ENCODE measurements at places on chromosomes 2 and 18.

GRCh38 chr2:134314681-134315368, 61.0 kb downstream of the MGAT5 start:
- DNase-seq: no peak
- H3K36me3 ChIP-seq: peaks cover 6% of the 10 kb centered on the region
- H3K27ac ChIP-seq: no peak overlapping the region
- H3K27me3 ChIP-seq: no peaks in the 10 kb centered on the region
- no peak overlapping the region for H3K4me3 ChIP-seq

DNA sequence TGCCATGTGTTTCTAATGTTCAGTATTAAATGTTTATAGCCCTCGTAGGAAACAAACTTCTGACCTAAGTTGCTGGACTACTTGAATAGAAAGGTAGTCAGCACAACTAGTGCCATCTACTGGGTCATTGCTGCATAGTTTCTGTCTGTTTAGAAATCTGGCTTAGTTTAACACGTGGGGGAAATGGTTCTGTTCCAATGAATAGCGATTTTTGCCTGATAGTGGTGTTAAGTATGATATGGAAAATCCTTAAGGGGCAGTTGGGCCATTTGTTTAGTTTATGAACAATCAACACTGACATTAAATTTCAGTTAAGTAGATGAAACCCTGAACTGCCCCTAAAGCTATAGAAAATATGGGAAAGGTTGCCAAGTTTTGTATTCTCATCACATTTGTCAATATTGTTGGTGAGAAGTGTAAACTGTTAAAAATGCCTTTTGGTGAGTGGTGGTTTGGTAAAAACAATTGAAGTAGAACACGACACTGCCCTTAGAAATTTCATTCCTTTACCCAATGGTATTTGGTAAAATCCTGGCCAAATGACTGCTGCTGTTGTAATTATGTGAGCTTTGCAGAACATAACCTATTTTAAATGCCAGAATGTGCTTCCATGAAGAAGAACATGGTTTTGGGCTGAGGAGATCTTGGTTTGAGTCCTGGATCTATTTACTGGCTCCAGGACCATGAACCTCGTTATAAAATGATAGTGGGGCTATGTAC, 13.2 kb downstream of the NABP1 start:
- H3K4me1 ChIP-seq: peaks cover 45% of the 10 kb centered on the region
- H3K27ac ChIP-seq: peak overlapping the region; percentile 8
- no peaks in the 10 kb centered on the region for H3K27me3 ChIP-seq
- H3K4me3 ChIP-seq: no peak overlapping the region
- peaks cover 3% of the 10 kb centered on the region for H3K36me3 ChIP-seq
- DNase-seq: no peak

DNA sequence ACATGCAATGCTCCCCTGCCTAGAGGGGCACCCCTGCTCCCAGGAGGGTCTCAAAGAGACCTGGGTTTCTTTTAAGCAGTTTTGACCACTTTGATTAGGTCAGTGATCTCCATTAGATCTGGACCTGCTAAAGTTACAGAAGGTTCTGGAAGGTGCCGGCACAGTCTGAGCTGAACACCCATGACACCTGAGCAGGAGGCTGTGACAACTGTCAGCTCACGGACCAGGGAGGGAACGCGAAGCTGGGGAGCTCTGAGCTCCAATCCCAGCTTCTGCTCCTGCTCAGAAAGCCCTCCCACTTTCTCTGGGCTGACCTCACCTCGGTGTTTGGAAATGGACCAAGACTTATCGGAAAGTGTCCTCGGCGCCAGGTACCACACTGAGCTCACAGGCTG, 113.8 kb downstream of the NFATC1 start:
- no peaks in the 10 kb centered on the region for H3K36me3 ChIP-seq
- peaks cover 6% of the 10 kb centered on the region for H3K27me3 ChIP-seq

DNA sequence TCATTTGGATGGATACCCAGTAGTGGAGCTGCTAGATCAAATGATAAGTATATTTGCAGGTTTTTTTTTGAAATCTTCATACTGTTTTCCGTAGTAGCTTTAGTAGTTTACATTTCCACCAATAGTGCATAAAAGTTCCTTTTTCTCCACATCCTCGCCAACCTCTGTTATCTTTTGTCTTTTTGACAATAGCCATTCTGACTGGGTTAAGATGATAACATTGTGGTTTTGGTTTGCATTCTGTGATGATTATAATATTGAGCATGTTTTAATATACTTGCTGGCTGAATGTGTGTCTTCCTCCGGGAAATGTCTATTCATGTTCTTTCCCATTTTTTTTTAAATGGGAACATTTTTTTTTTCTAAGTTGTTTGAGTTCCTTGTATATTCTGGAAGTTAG, 260.0 kb downstream of the GULP1 start:
- H3K27me3 ChIP-seq: no peaks in the 10 kb centered on the region
- no peak overlapping the region for H3K27ac ChIP-seq
- H3K36me3 ChIP-seq: no peaks in the 10 kb centered on the region
- no peak overlapping the region for H3K4me3 ChIP-seq

DNA sequence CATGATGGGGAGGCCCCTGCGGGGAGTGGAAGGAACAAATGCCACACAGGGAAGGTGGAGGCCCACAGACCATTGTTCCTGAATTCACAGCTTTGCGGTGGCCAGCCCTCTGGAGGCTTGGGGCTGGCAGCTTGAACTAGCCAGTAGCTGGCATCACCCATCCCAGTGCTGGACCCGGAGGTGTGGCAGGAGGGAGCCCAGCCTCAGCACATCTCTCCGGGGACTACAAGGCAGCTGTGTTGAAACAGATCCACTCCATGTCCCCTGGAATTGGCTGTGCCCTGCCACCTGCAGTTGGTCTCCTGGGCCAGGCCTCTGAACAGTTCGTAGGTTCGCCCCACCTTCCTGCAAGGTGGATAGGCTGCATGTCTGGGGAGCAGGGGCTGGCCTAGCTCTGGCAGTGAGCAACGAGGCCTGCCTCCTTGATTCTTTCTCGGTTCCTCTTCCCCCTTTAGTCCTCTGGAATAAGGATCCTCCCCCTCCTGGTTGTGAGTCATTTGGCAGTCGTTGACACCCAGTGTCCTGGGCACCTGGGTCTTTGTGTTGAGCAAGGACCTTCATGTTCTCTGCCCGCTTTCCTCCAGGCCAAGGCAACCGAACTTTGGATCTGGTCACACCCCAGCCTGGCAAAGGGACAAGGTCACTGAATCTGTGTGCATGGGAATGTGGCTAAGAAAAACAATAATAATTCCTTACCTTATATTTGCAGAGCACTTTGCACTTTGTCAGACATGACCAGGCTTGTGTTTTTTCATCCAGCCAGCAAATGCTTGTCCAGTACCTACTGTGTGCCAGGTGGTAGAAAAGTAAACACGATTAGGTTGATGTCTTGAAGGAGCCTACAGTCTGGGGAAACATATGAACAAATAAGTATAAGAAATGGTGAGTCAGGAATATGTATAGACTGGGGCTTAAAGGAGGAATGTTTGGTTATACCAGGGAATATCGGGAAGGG, 55.0 kb upstream of the MCFD2 start:
- H3K4me3 ChIP-seq: no peak overlapping the region
- H3K27me3 ChIP-seq: no peaks in the 10 kb centered on the region
- peak; percentile 52 for DNase-seq
- peaks cover 4% of the 10 kb centered on the region for H3K36me3 ChIP-seq
- H3K27ac ChIP-seq: peak overlapping the region; percentile 74
- H3K4me1 ChIP-seq: peaks cover 43% of the 10 kb centered on the region

DNA sequence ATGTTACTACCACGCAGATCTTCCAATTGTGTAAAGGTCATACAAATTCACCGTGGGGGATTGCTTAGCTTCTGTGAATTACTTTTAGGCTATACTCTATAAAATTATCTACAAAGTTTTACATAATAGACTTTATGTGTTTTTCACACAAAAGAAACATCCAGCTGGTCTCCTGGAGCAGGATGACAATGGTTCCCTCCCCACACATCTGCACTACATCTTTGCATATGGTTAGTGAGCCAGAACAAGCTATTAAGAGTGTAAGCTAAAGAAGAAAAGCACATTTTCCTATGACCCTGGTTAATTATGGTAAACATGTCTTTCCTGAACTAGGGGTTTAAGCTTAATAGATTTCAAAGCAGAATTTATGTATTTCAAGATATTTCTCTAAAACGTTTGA, 295.1 kb downstream of the ASXL3 start:
- no peaks in the 10 kb centered on the region for H3K36me3 ChIP-seq
- H3K27ac ChIP-seq: no peak overlapping the region
- no peak for DNase-seq
- H3K4me1 ChIP-seq: no peaks in the 10 kb centered on the region
- no peak overlapping the region for H3K4me3 ChIP-seq

GRCh38 chr2:28590496-28591301, 94.8 kb downstream of the PLB1 start:
- peaks cover 31% of the 10 kb centered on the region for H3K4me1 ChIP-seq
- DNase-seq: no peak
- H3K36me3 ChIP-seq: no peaks in the 10 kb centered on the region
- no peak overlapping the region for H3K27ac ChIP-seq
- no peak overlapping the region for H3K4me3 ChIP-seq
- no peaks in the 10 kb centered on the region for H3K27me3 ChIP-seq

DNA sequence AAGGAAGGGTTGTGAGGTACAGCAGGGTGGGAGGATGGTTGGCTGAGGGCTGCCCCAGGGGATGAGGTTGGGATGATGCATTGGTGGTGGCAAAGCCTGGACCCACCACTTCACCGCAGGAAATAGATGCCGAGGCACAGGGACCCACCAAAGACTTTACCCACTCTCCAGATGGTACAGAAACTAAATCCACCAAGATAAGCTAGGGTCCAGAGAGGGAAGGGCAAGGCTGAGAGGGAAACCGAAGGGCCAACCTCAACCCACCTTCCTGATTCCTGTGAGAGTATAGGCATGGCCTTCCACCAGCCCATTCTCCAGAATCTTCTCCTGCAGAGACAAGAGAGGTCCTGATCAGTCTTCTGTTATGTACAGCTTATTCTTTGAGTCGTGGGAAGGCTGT, 18.1 kb downstream of the CAPN14 start:
- peaks cover 15% of the 10 kb centered on the region for H3K4me1 ChIP-seq
- no peaks in the 10 kb centered on the region for H3K36me3 ChIP-seq
- no peak for DNase-seq
- H3K27me3 ChIP-seq: no peaks in the 10 kb centered on the region
- no peak overlapping the region for H3K4me3 ChIP-seq
- no peak overlapping the region for H3K27ac ChIP-seq

- peaks cover 7% of the 10 kb centered on the region for H3K4me1 ChIP-seq
- no peak overlapping the region for H3K27ac ChIP-seq
- H3K27me3 ChIP-seq: no peaks in the 10 kb centered on the region
- H3K36me3 ChIP-seq: peaks cover 5% of the 10 kb centered on the region
- peak; percentile 2 for DNase-seq
Measured at GRCh38 chr2:161208527-161209139, 48.4 kb downstream of the TANK start.

- peaks cover 2% of the 10 kb centered on the region for H3K4me1 ChIP-seq
- no peaks in the 10 kb centered on the region for H3K36me3 ChIP-seq
- no peak overlapping the region for H3K4me3 ChIP-seq
Measured at GRCh38 chr2:112026509-112026908, 28.6 kb upstream of the TMEM87B start.

DNA sequence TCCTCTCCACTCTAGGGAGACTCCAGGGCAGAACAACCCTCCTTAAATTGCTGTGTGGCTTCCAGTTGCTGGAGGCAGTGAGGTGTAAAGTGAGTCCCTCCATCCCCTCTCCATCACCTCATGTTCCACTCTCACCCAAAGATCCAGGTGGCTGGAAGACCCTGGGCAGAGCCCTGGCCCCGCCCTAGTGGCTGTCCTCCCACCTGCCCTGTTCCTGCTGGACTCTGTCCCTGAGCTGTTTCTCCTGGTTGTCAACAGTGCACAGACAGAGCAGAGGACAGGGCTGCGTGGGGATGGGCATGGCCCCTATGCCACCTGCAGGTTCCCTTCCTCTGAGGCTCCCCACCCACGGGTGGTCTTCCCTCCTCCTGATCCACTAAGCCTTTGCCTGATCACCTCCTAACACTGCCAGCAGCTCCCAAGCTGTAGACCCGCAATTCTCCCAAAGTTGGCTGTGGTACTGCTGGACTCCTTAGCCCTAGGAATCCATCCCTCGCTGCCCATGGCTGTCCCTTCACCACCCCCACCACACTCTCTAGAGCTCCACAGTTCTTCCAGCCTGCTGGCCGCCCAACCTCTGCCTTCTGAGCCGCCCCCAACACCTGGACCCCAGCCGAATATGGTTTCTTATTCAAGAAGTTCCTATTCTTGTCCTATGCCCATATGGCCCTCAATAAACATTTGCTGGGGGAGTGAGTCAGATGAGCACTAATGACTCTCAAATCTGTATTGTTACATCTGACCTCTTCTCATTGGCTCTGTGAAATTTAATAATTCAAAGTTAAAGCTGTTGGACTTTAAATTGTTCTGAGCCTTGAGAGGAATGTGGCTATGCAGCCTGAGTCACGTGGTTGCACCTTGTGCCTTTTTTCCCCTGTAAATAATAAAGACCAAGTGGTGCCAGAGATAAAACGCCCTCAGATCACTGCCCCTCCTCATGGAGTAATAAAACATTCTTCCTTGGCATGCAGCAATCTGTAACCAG, 260.0 kb upstream of the HS6ST1 start:
- H3K4me1 ChIP-seq: no peaks in the 10 kb centered on the region
- DNase-seq: no peak
- H3K4me3 ChIP-seq: no peak overlapping the region
- peaks cover 5% of the 10 kb centered on the region for H3K27me3 ChIP-seq

DNA sequence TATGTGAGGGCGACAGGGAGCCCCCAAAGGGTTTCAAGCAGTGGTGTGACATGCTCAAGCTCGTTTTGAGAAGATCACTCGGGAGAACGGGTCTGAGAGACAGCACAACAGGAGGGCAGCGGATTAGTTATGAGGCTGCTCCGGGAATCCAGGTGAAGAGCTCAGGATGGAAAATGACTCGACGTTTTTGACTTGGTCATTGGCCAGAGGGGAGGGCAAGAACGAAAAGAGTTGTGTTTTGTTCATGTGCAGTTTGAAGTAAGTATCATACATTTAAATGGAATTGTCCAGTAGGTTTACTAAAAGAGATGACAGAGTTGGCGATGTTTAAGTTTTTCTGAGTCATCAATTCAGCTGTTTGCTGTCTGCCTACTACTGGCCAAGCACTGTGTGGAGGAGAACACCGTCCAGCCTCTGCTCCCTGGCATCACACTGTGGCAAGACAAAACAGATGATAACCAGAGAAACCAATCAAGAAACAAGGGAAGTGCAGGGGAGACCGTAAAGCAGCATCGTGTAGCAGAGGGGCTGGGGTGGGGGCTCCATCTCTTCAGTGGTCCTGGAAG, 25.3 kb upstream of the ANXA4 start:
- H3K27me3 ChIP-seq: no peaks in the 10 kb centered on the region
- H3K4me1 ChIP-seq: peaks cover 11% of the 10 kb centered on the region
- H3K27ac ChIP-seq: no peak overlapping the region
- no peaks in the 10 kb centered on the region for H3K36me3 ChIP-seq

- DNase-seq: no peak
- no peak overlapping the region for H3K27ac ChIP-seq
- no peak overlapping the region for H3K4me3 ChIP-seq
- H3K4me1 ChIP-seq: no peaks in the 10 kb centered on the region
- H3K27me3 ChIP-seq: no peaks in the 10 kb centered on the region
- H3K36me3 ChIP-seq: no peaks in the 10 kb centered on the region
Measured at GRCh38 chr2:8566774-8567468, 114.9 kb upstream of the ID2 start.

GRCh38 chr2:231276987-231277386, 78.6 kb downstream of the ARMC9 start:
- DNase-seq: no peak
- H3K27me3 ChIP-seq: no peaks in the 10 kb centered on the region
- H3K27ac ChIP-seq: no peak overlapping the region
- peaks cover 6% of the 10 kb centered on the region for H3K4me1 ChIP-seq
